ENCODE measurements at places on chromosomes 1 and 21.

DNA sequence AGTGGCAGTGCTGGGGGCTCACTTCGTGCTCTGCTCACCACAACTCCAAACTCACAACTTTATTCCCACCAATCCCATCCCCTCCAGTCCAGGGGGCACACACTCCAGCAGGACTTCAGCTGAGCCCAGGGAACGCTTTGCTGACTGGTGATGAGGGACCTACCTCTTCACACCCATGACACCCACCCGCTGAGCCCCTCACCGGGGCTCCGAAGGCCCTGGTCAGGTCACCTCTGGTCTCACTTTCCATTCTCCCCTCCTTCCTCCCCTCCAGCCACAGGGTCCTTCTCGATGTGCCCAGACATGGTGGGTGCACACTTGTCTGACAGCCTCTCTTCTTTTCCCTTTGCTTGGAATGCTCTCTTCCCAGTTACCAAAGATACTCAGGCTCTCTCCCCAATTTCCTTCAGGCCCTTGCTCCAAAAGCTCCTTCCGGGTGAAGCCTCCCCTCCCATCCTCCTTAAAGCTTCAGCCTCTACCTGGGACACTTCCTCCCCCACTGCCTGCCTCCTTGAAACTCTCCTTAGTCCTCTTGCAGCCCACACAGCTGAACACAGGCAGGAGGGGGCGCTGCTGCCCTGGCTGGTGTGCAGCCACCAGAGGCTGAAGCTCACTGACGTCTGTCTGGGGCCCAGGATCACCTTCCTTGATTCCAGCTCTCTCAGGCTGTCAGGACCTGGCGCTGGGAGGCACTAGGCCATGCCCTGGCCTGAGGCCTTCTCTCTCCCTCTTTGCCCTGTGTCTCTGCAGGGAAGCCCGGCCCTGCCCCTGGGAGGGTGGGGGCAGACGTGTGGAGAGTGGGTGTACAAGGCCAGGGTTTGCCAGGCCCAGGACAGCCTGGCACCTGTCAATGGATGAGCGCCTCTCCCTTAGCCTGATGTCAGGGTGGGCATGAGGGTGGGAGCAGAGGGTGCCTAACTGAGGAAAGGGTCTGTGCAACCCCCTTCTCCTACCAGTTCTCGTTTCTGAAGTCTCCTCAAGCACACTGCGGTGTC is 1.6 kb downstream of the KCNE1 start:
- peak; percentile 79 for DNase-seq

- DNase-seq, result peak; percentile 38
These were observed 227.1 kb downstream of the GRIK3 start for GRCh38 chr1:36807262-36807661.

GRCh38 chr1:60598041-60598910 is 484.1 kb upstream of the NFIA start:
- no peak for DNase-seq

DNA sequence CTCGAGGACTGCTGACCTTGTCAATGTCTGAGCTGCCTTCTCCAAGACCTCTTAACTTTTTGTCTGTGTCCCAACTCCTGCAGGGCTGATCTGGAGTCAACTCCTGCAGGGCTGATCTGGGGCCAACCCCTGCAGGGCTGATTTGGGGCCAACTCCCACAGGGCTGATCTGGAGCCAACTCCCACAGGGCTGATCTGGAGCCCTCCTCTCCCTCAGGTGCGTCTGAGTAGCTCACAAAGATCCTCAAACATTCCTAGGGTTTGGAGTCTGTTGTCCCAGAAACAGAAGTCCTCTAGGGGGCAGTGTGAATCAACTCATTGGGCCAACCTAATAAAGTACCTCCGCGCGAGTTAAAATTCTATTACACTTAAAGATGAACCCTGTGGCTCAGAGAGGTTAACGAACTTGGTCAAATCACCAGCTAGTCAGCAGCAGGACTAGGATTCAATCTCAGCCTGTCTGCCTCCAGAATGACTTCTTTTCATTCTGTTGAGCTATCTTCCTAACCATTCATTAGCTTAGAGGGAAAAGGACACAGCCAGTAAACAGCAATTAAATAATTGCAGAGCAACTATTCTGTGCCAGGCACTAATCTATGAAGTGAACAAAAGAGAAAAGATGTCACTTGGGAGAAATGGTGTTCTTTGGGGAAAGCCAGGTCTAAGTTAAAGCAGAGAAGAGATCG is 17.2 kb upstream of the RLF start:
- peak; percentile 73 for DNase-seq

DNA sequence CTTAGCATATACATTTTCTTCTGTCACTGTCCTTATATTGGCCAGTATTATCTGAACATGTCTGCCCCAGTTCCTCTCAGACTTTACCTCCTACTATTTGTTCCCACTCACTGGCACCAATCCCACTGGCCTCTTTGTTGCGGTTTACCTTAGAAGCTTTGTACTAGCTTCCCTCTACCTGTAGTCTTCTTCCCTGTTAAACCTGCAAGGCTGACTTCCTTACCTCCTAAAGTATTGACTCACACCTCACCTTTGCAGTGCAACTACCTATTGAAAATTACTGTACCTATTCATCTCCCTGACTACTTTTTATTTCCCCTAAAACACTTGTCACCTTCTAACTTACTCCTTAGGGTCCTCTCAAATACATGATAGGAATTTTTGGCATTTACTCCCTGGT is 111.1 kb downstream of the CLEC20A start:
- DNase-seq, result peak; percentile 27

DNA sequence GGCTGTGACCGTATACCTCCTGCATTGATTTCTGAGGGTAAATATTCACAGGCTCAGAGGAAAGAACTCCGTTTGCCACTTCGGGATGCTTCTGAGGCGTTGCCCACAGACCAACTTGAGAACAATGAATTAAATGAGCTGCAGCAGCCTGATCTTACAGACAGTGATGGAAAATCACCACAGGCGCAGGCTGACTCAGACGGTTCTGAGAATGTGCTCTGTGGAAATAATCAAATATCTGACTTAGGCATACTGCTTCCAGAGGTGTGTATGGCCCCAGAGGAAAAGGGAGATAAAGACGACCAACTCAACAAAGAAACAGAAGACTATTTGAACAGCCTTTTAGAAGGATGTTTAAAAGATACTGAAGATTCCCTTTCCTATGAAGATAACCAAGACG is 76.7 kb upstream of the SCCPDH start:
- DNase-seq, result no peak

DNA sequence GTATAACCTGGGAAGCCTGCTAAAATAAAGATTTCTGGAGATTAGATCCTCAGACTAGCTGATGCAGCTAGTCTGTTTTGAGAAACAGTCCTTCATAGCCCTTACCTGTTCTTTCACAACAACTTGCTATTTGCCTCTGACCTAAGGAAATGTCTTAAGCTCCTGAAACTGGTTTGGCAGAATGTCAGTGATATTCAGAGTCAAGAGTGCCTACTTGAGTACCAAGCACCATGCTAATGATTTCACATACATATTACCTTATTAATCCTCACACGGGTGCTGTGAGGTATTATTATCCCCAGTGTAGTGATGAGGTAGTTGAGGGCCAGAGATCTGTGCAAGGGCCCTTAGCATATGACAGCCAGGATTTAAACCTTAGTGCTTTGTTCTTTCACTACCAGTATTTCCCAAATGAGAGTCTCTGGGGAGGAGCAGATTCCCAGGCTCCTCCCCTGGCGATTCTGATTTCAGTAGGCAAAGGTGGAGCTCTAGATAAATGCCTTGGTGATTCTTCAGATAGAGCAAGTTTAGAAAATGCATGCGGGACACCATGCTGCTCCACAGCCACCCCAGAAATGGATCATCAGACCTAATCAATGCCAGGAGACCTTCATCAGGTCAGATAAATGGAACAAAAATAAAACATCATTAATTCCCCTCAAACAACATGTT is 47.4 kb upstream of the WNT2B start:
- DNase-seq, result peak; percentile 2

DNA sequence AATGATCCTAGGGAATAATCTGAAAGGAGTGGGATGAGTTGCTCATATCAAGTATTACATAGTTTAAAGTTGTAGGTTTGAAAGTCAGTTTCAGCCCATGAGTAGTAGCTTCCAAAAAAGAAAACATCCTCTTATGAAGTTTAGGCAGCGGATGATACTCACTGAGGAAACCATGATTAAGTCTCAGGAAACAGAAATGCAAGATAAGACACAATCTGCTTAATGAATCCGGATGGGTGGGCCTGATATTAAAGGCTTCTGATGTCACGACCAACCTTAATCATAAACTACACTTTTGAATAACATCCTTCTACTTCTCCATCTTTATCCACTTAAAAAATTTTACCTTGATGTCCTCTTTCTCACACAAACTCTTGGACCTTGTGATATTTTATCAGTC is 61.8 kb downstream of the S1PR1 start:
- no peak for DNase-seq

DNA sequence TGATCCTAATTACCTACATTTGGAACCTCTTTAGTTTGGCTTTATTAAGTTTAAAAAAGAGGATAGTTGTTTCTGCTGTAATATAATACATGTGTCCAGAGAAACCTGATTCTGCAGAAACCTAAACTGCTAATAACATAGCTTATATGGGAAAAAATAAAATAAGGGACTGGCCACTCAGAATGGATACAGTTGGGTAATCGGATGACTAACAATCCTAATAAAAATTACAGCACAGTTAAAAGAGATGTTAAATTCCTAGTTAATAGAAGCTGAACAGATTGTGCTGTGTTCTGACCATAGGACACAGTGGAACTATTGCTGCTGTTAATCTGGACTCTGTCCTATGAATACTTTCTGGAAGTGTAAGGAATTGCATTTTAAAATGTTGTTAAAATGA is 16.0 kb downstream of the ARV1 start:
- DNase-seq, result no peak

GRCh38 chr1:76048926-76049325 is 25.6 kb upstream of the ST6GALNAC3 start:
- no peak for DNase-seq

GRCh38 chr1:58905628-58906221 is 121.9 kb upstream of the JUN start:
- peak; percentile 21 for DNase-seq

GRCh38 chr1:29826646-29827045 is 590.3 kb downstream of the PTPRU start:
- DNase-seq, result peak; percentile 3

DNA sequence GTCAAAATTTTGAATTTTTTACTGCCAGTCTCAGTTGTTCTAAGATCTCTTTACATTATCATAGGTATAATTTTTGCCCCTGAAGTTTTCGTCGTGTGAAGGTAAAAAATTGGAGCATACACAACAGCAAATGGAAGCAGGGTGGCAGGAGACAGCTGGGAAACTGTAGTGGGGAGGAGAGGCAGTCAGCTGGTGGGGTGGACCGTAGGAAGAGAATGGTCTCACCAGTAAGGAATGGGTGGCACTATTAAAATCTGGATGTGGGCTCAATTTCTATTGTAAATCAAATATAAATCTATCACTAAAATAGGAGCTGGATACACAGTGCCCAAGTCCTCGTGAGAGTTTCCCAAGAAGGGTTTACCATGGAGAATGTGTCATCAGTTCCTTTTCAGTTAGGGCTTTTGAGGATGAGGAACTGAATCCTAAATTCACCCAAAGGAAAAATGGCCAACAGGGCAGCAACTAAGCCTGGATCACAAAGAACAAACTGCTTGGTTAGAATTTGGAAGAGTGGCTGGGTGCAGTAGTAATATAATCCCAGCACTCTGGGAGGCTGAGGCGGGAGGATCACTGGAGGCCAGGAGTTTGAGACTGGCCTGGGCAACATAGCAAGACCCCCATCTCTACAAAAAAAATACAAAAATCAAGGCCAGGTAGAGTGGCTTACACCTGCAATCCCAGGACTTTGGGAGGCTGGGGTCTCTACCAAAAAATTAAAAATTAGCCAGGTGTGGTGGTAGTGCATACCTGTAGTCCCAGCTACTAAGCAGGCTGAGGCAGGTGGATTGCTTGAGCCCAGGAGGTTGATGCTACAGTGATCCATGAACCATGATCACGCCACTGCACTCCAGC is 10.5 kb upstream of the IRF2BP2 start:
- DNase-seq, result peak; percentile 84

- DNase-seq, result no peak
These were observed 105.2 kb downstream of the EDEM3 start for GRCh38 chr1:184649451-184649888.

DNA sequence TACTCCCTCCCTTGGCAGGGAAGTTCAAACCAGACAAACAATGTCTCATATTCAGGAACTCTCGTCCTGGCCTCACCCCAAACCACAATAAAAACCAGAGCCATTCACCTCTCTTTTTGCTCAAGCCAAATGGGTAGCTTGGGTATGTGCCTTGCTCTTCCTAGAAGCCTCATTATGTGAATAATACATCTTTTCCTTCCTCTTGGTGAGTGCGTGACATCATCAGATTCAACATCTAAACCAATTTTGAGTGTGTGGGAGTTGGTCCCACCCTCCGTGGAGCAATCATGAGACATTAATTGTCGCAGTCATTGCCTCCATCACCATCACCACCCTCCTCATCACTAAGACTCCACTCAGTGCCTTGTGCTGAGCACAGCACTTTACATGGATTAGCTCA is 482.9 kb downstream of the PTPRU start:
- no peak for DNase-seq

DNA sequence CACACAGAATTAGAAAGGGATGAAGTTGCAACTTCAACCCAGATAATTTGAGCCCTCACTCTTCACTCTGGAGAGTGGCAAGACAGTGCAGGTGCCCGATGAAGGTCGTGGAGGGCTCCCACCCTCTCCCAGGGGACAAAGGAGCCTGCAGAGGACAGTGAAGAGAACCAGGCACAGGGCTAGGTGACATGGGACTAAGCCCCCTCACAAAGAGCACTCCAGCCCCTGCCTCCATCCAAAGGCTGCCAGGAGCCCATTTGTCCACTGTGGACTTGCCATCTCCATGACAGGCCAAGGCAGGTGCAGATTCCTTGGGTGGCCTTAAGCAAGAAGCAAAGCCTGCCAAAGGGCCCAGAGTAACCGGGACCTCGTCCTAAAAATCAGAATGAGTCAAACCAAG is 15.1 kb downstream of the ERRFI1 start:
- no peak for DNase-seq

DNA sequence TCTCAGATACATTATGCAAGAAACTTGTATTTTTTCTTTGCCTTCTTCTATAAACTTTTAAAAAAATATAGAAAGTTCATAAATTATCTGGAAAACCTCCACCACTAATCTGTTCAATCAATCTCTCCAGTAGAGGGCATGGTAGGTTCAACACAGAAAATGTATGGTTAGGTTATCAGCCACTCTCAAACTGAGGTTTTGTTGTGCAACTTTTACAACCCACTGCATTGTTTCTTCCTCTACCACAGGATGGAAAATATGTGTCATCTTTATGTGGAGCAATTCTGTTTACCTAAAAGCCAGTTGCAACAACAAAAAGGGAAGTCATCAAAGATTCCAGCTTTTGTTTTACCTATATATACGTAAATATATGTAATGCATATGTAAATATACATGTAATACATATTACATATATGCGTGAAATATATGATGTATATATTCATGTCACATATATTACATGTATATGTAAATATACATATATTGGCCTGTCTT is 3.0 kb upstream of the RGS2 start:
- peak; percentile 68 for DNase-seq

GRCh38 chr1:56031001-56031400 is 548.4 kb downstream of the PLPP3 start:
- no peak for DNase-seq

- peak; percentile 53 for DNase-seq
These were observed 46.1 kb upstream of the SLC30A1 start for GRCh38 chr1:211625040-211625439.

All from NCI-H69 (cell line).